MV-4-11 (cell line): ENCODE measurements at places on chromosomes 1 and 21.
A peak's percentile ranks its signal among the peaks of the same experiment; 100 is the strongest.

- no peak for DNase-seq
Measured at GRCh38 chr1:59026472-59026948, 242.7 kb upstream of the JUN start.

- DNase-seq: no peak
Measured at GRCh38 chr1:71509051-71509595, 428.3 kb upstream of the ZRANB2 start.

DNA sequence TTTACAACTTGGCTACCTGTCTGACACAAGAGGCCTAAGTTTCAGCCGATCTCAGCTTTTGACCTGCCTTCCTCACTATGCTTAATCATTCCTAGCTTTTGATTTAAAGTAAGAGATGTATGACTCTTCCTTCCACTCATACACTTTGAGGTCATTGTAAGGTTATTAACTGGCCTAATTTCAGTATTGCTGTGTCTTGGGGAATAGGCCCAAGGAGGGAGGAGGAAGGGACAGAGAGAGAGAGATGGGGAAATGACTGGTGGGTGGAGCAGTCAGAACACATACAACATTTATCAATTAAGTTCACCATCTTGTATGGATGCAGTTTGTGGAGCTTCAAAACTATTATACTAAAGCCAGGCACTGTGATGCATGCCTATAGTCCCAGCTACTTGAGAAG, 28.3 kb upstream of the FAM20B start:
- no peak for DNase-seq

DNA sequence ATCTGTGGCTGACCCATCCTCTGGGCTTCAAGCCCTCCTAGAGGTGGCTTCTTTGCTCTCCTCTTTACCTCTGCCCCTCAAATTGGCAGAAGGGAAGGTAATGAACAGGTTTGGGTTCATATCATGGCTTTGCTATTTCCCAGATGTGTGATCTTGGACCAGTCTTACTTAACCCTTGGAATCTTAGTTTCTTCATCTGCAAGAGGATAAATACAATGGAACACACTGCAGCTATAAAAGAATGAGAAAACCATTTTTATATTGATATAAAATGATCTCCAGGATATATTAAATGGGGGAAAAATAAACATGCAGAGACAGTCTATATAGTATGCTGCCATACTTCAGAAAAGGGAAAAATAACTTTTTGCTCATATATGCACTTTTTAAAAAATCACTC, 5.6 kb downstream of the GLMP start:
- no peak for DNase-seq

DNA sequence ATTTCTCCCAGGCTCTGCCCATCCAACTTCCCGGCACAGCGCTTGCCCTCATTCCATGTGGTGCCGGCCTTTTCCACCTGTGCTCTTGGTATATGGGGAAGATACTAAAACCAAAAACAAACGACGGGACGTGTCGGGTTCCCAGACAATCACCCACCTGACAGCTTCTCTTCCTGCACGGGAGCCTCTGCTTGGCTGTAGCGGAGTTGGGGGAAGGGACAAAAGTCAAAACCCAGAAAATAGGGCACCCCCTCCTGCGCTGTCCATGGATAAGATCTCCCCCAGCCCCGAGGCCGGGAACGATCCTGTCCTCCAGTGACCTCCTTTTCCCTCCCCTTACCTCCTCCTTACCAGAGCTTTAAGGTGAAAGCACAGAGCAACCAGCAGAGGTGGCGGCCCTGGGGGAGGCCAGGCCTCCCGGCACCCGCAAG, 640 bp downstream of the JTB start:
- no peak for DNase-seq

DNA sequence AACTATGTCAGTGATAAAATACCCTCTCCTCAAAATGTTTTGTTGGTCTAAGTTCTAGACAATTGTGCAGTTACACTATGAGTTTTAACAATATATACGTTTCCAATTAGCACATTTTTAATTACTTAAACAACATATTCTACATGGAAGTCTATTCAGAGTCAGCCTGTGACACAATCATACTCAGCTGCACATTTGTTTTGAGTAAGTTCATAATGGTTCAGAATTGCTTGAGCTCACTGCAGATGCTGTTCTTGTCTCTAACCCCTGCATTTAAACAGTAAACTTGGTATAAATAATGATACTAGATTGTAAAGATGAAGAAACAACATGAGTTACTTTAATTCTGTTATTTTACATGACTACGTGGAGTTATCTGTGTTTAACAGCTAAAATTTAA, 30.6 kb downstream of the CDKN2C start:
- no peak for DNase-seq

GRCh38 chr1:95216292-95216990, 17.6 kb upstream of the RWDD3 start:
- DNase-seq: no peak

DNA sequence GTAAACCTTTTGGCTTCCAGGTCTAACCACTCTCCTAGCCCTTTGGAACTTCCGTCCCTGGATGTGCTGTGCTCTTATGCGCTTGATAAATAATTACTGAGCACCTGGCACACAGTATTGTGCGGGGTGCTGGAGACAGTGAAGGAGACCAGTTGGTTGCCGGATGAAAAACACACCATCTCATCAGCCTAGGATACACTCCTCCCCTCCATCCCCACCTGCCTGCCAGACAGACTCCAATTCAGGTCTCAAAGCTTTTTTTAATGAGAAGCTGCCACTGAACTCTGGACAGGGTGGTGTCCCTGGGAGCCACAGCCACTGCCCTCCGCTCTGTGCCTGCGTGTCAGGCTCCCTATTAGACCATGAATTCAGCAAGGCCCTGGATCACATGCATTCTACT, 9.2 kb downstream of the GNB1 start:
- no peak for DNase-seq

- no peak for DNase-seq
Measured at GRCh38 chr1:9759939-9760338, 63.8 kb downstream of the CLSTN1 start.

- DNase-seq: no peak
Measured at GRCh38 chr1:11493972-11494655, 15.2 kb downstream of the DISP3 start.

DNA sequence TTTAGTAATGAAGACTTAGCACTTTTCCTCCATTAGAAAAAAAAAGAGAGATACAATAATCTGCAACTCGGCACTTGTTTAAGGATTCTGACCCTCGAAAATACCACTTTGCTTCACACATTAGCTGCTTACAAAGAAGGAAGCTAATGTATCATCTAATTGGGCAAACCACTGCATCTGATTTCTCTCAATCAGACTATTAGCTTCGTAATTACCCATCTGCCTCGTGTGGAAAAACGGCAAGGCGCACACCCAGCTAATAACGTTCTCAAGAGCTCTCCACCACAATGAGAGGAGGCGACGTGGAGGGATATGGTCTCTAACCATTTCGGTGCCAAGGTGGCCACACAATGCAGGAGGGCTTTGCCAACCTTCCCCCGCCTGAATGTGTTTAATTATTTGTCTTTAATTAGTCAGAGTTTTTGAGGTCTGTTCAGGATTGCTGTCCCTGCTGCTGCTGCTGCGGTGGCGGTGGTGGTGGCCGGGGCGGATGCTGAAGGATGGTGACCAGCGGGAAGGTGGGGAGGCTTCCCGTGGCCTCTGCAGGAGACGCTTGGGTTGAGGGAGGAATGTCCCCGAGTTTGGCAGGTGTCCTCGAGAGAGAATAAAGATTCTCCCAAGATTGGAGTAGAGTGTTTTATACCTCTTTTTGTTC, 374.5 kb downstream of the RPS6KC1 start:
- DNase-seq: no peak

- no peak for DNase-seq
Measured at GRCh38 chr1:46300673-46301405, 2.6 kb downstream of the LRRC41 start.

DNA sequence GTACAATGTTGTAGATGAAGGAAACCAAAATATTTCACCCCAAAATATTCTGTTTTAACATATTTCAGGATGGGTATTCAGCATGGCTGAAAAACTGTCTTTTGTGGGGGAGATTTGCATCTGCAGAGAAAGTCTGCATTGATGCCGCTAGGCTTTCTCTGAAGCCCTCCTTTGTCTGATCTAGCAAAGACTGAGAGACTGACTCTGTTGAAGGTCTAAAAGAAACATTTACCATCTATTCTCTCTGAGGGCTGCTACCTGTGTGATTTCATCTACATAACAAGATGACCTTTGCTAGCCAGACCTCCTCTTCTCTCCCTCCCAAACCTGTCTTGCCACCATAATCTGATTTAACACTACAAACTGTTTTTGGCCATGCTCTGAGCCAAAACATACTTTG, 12.4 kb upstream of the MT1HL1 start:
- no peak for DNase-seq

GRCh38 chr1:58809325-58810010, 25.6 kb upstream of the JUN start:
- DNase-seq: peak; percentile 46

DNA sequence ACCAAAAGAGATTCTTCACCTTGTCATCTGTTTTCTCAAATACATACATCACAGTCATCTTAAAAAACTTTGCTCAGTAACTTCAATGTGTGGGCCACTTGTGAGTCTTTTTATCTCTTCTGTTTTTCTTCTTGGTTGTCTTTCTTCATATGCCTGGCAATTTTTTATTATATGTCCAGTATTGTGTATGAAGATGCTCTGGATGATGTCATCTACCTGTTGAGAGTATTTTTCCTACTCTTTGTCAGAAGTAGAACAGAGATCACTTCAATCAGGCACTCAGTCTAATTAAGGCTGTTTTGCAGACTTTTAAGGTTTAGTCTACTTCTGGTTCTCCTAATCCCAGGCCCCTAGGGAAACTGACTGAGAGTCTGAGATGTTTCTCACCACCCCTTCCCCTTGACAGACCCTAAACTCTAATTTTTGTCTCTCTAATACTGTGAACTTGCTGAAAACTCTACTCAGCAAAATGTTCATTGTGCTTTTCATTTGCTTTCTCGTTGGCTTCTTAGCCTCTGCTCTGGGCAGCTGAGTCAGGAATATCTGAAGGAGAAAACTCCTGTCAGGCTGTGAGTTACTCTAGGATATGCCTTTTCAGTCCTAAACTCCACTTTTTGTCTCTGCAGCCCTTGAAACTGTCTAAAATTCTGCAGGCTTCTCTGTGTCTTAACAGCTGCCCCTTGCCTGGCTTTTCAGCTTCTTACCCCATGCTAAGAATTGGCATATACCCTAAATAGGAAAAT, 33.0 kb upstream of the DNAJC6 start:
- DNase-seq: no peak

DNA sequence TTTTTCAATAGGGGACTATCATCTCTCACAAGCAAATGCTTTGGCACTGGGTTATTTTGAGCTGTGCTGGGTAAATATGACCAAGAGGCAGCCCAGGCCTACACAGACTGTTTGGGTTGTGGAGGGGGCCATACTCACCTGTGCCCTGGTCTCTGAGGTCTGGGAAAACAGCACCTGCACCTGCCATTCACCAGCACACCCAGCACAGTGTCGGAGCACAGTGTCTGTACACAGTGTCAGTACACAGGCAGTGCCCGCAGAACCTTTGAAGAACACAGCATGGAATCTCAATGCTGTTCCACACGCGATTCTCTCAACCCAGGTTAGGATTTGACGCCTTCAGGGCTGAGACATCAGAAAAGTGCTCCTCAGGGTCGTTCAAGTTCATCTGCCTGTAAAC, 35.0 kb upstream of the FAM89A start:
- DNase-seq: no peak

DNA sequence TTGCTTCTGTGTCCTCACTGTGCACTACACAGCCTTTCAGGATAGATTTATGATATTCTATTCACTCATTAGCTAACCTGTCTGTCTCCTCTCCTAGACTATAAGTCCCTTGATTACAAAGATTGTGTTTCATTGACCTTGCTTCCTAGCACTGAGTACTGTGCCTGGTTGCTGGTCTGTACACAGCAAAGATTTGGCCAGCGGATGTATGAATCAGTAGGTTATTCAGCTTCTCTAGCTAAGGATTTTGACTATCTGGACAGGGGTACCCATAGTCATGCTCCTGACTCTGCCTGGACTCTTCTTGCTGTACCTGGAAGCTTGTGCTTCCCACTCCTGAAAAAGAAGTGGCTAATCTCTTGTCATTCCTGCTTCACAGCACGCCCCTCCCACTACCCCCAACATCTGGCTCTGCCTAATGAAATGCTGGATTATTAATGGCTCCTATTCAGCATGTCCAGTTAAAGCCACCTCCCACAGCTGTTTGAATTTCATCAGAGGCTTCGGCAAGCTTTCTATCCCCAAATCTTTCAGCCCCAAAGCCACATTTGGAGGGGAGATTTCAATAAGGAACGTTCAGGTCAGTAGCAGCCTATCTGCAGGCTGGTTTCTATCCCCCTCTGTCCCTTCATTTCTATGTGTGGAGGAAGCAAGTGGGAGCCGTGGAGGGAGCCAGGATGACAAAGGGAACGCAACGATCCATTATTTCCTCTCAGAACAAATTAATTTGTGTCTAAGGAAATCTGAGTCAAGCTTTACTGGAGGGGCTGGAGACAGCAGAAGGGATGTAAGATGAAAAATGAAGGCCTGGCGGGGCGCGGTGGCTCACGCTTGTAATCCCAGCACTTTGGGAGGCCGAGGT, 64.8 kb upstream of the PPM1J start:
- DNase-seq: no peak

GRCh38 chr1:77888781-77889642, 588 bp downstream of the NEXN start:
- DNase-seq: no peak

GRCh38 chr21:28485301-28486022, 507.2 kb downstream of the LTN1 start:
- DNase-seq: no peak

DNA sequence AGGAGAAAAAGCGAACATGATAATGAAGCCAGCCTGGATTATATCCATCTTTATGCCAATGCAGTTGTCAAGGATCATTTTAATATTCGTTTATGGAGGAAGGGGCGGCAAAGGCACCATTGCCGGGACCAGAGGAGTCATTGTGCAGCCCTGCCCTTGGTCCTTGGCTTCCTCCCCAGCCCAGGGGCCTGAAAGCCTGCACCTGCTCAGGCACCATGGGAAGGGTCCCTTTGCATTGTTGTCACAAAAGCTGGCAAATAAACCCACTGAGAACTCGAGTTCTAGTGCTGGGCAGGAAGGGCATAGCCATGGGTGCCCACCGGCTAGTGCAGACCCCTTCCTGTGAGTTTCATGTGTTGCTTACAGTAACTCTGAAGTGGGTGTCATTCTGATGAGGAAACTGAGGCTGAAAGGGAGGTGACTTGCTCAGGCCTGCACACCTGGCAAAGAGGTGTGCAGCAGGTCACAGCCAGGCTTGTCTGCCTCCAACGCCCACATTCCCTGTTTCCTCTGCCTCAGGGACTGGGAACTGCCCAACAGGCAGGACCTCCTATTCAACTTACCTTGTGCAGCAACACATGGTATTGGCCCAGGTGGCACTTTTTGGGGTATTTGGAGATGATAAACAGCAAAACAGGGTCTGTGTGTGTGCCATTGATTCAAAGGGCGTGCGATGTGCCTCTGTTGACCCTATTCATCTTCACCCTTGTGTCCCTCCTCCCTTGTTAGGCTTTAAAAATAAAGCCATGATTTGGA, 84.6 kb downstream of the MAN1C1 start:
- DNase-seq: no peak
